HCT116 (cell line): ENCODE measurements at places on chromosomes 5 and 9.

DNA sequence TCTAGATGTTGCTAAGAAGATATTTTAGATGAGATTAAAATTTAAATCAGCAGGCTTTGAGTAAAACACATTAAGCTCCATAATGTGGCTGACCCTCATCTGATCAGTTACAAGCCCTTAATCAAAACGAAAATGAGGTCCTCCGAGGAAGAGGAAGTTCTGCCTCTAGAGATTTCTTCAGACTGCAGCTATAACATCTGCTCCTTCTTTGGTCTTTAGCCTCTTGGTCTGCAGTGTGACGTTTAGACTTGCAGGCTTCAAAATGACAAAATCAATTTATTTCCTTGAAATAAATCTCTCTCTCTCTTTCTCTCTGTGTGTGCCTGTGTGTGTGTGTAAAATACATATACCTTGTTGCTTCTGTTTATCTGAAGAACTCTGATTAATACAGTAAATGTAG, 1429.8 kb upstream of the CDH9 start:
- DNase-seq = no peak

DNA sequence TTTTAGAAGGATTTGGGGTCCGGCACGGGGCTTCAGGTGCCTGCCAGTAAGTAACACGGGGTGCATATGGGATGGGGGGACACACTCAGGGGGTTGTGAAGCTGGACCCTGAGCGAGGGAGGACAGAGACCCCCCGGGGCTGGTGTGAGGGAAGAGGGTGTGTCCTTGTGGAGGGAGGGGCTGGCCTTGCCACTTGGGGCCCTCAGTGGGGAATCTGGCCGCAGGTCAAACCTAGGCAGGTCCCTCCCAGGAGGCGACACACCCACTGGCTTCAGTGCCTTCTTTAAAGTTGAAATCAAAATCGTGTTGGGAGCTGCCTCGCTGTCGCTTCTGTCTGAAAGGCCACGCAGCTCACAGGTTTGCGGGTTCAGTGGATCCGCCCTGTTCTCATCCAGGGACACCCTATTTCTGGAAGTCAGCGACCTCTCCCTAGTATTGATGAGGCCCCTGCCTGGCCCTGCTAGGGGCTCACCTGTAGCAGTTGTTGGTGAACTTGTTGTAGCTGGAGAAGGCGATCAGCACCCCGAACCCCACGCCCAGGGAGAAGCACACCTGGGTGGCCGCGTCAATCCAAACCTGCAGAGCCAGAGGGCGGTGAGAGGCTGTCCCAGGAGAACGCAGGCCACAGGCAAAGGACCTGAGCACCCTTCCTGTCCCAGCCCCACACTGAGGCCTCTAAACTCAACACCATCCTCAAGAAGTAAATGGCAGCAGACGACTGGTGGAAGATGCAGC, 29.4 kb downstream of the SLC6A3 start:
- no peak for DNase-seq

GRCh38 chr5:23614422-23614821, 107.0 kb downstream of the PRDM9 start:
- no peak for DNase-seq

GRCh38 chr9:34634551-34635248, 2.9 kb downstream of the SIGMAR1 start:
- DNase-seq = no peak
